ENCODE measurements at places on chromosomes 12 and 14.

DNA sequence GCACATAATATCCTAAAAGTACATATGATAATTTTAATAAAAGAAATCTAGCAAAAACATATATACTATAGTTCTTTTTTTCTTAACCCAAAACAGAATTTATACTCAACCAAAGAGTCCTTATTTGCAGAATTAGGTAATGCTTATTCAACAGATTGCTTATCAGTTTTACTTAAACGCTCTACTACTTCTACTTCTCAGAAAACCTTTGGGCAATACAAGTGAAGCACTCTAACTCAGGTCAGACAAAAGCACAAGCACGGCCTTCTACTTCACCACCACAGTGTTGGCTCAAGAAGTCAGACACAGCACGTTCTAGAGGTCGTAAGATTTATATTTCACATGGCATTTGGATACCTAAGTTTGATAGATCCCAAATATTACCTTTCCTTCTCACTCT, 29.2 kb downstream of the DICER1 start:
- no peak for DNase-seq

- DNase-seq, result no peak
Measured at GRCh38 chr12:78818487-78818886, 46.1 kb upstream of the SYT1 start.

- no peak for DNase-seq
Measured at GRCh38 chr12:33439587-33440011, at the start of gene SYT10. SYT10 (minus strand) TSS chr12:33439819; CDS start chr12:33439522, 297 bp downstream.

GRCh38 chr12:20404576-20405346, 36.4 kb downstream of the PDE3A start:
- peak; percentile 80 for DNase-seq

DNA sequence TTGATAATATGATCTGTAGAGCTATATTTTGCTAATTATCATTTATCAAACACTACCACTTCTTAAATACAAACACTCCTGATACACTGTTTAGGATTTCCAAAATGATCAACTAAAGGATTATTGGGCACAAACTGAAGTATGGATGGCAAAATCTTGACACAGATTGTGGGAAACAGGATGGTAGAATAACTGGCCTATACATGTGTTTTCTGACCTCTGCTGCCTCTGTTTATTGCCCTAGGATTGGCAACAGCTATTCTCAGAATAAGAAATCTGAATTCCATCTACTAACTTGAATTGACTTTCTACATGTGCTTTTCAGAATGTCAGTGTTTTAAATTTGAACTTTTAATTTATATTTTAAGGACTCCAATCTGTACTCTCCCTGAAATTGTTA, 209.1 kb downstream of the MED13L start:
- DNase-seq, result no peak

GRCh38 chr12:55017416-55017925, 2.3 kb upstream of the NEUROD4 start:
- no peak for DNase-seq

GRCh38 chr12:46473634-46474329, 101.2 kb upstream of the SLC38A2 start:
- DNase-seq, result peak; percentile 56

GRCh38 chr14:21382095-21382494, 1.7 kb downstream of the SUPT16H start:
- DNase-seq, result no peak

DNA sequence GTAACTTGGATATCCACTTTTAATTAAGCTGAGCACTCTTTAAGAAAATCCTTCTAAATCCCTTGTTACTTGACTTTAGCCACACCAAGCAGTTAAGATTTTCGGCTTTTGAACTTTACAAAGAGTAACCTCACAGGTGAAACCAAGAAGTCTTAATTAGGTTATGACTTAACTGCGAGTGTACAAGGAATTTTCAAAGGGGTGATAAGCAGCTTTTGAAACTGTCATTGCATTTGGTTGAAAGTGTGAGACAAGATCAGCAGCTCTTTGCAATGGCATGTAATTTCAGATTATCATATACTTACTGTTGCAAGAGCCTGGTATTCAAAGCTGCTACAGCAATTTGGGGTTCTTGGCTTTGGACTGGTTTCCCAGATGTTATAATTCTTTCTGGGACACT, 137.5 kb downstream of the TMEM117 start:
- DNase-seq, result no peak

DNA sequence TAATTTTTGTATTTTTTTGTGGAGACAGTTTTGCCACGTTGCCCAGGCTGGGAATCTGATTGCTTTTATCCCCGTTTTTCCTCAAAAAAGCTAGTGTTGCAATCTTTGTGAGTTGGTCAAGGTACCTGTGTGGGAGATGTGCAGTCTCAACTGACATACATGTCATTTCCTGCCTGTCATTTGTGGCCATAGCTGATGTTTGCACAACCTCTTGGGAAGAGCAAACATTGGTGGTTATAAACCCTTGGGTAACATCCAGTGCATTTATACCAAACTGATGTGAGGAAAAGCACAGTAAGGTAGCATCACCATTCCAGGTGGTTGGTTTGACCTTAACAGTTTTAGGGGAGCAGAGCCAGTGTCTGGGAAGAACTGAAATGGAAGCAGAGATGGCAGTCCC, 54.7 kb downstream of the ATG14 start:
- no peak for DNase-seq

DNA sequence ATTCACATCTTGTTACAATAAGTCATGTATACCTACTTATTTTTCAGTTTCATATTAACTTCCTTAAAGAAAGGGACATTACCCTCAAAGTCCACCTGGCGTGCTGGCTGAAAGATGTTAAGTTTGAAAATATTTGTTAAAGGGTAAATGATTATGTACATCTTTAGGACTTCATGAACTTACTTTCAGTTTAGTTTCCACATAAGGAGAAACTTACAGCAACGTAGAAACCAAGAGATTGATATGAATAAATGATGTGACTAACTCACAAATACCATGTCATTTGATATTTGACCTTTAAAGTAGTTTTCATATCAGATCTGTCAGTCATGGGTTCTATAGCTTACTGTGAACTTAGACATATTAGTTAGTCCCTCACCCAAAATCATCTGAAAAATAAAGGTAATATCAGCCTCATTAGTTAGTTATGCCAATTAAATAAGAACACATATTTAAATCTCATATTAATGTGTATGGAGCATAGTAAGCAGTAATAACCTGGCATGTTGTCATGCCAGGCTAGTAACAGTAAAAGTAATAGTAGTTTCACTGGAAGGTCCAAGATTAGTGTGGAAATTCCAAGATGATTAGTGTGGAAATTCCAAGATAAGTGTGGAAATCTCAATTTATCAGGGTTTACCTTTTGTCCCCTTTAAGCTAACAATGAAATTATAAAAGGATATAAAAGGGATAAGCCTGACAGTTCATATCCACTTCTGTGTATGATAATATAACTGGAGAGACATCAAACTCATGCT, 1.9 kb upstream of the CLEC2D start:
- no peak for DNase-seq

- no peak for DNase-seq
Measured at GRCh38 chr12:111825509-111825908, 16.5 kb upstream of the MAPKAPK5 start.

DNA sequence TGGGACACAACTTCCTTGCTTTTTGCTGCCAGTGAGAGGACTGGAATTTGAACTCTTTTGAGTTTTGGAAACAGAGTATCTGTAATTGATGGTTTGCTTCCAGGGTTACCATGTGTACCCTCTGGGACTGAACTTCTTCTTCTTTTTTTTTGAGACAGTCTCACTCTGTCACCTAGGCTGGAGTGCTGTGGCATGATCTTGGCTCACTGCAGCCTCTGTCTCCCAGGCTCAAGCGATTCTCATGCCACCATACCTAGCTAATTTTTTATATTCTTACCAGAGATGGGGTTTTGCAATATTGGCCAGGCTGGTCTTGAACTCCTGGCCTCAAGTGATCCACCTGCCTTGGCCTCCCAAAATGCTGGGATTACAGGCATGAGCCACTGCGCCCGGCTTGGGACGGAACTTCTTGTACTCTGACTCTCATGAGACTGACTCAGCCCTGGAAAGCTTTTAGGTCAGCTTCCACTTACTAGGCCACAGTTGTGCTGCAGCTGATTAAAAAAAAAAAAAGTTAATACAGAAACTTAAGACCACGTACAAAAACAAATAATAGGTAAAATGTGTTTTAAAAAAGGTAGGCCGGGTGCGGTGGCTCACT, 15.8 kb downstream of the SEL1L start:
- DNase-seq, result no peak

- no peak for DNase-seq
Measured at GRCh38 chr14:22597771-22598098, 365 bp upstream of the ABHD4 start.

GRCh38 chr14:99324291-99324690, 52.3 kb upstream of the BCL11B start:
- DNase-seq, result no peak

- no peak for DNase-seq
Measured at GRCh38 chr12:105336411-105336810, 5.9 kb downstream of the C12orf75 start.

DNA sequence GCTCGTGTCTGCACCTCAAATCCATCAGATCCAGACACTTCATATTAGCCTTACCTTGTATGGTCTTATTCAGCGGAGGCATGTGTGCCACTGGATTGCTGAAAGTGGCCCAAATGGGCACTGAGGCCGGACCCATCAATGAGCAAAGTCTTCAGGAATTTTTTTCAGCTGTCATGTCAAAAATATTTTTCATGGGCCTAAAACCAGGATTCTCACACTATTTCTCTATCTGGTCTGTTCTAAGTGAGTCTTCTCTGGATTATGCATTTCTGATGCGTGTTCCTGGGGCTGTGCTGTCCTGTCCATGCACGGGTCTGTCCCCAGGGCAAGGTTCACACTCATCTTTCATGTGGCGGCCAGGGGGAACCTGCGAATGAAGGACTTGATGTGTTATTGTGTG, 94.6 kb downstream of the KCNA5 start:
- no peak for DNase-seq
